ENCODE measurements at places on chromosomes 11 and 22.

- no peak for DNase-seq
Observed at GRCh38 chr11:63872800-63873197, 33.9 kb downstream of the MARK2 start.

DNA sequence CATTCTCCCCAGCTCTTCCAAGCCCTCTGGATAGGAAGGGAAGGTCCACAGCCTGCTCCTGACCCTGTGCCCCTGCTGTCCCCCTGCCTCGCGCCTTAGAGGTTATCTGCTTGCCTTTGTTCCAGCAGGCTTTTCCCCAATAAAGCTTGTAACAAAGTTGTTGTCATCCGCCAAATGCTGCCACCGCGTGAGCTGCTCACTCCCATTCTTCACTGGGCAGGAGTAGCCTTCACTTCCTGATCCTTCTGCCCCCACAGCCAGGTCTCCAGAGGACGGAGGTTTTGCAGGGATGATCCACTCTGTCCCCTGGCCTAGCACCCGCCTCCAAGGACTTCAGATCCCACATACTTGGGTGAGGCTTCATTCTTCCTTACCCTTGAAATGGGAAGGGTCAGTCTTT is 94.0 kb upstream of the RASSF10 start:
- DNase-seq = no peak

GRCh38 chr11:62013537-62014476 is 46.4 kb upstream of the FTH1 start:
- no peak for DNase-seq

GRCh38 chr11:19420868-19421533 is 180.3 kb upstream of the E2F8 start:
- DNase-seq = no peak

DNA sequence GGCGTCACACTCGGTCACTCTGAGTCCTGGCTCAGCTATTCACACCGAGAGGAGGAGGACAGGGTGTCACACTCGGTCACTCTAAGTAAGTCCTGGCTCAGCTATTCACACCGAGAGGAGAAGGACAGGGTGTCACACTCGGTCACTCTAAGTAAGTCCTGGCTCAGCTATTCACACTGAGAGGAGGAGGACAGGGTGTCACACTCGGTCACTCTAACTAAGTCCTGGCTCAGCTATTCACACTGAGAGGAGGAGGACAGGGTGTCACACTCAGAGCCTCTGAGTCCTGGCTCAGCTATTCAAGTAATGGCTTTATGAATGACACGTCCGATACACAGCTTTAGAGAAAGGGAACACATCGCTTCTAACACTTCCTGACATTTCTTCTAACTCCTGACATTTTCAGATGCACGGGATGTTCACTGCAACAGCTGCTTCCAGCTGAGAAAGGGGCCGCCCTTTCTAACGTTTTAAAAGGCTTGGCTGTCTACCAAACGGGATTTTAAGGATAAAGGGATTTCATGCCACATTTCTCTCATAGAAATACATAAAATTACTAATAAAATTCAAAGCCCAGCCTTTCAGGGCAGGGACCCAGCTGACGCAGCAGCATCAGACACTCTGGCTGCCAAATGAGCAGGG is 28.1 kb downstream of the DRD4 start:
- DNase-seq = no peak

GRCh38 chr11:34886609-34887008 is 29.6 kb downstream of the APIP start:
- DNase-seq = no peak

GRCh38 chr11:134449713-134450112 is 37.7 kb upstream of the B3GAT1 start:
- no peak for DNase-seq

DNA sequence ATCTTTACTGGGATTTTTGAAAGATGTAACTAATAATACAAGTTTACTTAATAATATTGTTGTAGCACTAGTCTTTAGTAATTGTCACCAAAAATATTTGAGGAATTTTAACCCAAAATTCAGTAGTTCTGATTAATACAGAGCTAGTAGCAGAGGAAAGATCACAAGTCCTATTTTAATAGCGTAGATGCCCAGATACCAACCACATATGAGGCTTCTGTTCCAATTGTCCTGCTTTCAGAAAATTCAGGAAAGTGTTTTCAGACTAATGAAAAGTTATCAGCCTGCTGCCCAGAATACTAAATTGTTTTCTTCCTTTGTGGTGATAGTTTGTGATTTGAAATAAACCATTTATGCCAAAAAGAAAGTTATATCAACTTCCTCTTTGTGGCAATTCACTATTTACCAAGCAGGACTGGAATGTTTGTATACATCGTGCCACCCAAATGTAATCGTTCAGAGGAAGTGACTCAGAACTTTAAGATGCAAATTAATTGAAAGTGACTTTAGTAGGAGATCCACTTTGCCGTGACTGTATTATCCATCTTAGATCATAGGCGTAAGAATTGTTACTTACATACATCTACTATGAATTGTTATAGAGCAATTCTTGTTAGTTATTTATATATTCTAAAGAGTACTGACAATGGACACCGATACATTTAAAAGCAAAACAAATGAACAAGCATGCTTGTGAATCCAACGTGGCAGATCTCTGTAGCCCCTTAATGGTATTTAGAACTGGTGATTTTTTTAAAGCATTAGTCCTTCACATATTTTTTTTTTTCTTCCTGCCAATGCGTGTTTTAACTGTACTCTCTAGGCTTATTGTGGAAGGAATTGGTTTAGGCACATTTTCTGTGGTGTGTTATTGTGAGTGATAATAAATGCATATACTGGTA is 231.0 kb downstream of the DDX10 start:
- no peak for DNase-seq

DNA sequence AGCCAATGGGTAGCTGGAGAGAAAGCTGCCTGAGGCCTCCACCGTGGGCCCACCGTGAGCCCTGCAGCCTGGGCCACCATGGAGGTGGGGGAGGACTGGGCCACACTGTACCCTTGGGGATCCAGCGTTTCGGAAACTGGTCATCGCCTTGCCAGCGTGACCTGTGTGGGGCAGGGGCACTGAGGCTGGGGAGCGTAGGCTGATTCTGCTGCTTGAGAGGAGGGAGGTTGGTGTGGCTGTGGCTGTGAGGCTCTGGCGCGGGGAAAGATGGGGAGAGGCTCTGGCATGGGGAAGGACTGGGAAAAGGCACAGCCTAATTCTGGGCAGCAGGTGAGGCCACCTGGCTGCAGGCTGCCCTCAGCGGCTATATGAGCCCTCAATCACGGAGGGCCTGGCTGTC is 12.6 kb upstream of the TTLL12 start:
- no peak for DNase-seq

- no peak for DNase-seq
Observed at GRCh38 chr11:16853266-16853665, 114.8 kb downstream of the C11orf58 start.

GRCh38 chr11:1232021-1232882 is 9.4 kb downstream of the MUC5B start:
- DNase-seq = no peak

DNA sequence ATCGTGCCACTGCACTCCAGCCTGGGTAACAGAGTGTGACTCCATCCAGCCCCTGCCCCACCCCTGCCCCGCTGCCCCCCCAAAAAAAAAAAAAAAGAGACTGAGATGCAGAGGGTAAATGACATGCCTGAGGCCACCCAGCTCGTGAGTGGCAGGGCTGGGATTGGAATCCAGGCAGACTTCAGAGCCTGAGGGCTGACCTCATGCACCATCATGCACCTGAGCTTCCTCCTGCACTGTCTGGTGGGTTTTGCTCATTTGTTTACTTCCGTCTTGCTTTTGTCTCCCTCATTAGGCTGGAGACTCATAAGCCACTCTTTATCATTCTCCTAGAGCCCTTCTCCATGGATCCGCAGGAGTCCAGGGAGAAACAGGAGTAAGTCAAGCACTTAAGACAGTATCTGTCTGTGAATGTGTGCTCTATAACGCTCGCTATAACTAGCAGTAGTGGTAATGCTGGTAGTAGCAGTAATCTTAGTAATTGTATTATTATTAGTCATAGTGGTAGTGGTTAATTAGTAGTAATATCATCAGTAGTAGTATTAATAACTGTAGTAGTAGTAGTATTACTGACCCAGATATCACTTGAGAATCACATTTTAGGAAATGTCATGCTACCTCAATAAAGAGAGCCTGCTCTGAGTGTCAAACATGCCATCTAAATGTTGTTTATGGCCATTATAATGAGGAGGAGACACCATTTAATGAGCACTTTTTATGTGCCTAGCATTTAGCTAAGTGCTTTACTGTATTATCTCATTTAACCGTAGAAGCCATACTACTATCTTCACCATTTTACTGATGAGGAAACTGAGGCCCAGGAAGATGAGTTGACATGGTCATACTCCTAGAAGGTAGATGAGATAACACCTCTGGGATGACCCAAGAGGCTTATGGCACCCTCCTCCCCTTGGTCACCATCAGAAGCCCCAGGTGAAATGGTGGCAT is 85.0 kb downstream of the NAT10 start:
- DNase-seq = no peak

- no peak for DNase-seq
Observed at GRCh38 chr11:91857179-91857578, 367.4 kb upstream of the FAT3 start.

DNA sequence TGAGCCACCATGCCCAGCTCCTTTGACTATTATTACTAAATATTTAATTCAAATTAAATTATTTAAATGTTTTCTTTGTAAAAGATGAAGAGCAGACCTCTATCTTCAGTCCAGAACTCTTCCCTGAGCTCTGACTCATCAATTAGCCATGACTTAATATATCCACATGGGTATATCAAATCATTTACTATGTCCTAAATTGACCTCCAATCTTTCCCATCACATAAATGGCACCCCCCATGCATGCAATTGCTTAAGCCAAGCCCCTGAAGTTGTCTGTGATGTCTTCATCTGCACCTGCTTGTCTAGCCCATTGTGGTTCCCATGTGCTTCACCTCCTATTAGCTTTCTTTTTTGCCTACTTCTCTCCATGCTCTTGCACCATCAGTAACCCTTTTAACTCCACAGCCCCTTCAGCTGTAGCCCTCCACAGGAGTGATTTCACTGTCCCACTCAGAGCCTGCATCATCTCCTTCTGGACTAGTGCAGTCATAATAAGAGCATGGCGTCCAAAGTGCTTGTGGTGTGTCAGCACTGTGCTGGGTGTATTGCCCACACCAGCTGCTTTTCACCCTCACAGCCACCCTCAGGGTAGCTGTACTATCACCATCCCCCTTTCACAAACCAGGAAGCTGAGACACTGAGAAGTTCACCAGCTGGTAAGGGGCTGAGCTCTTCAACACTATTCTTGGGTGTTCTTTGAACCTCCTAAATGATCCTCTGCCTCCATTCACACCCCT is 11.8 kb upstream of the THY1 start:
- no peak for DNase-seq

- DNase-seq = no peak
Observed at GRCh38 chr11:119691020-119691666, 37.9 kb downstream of the NECTIN1 start.

- no peak for DNase-seq
Observed at GRCh38 chr22:24696551-24697001, 77.9 kb downstream of the PIWIL3 start.

- no peak for DNase-seq
Observed at GRCh38 chr11:30447058-30447640, 124.2 kb downstream of the ARL14EP start.

DNA sequence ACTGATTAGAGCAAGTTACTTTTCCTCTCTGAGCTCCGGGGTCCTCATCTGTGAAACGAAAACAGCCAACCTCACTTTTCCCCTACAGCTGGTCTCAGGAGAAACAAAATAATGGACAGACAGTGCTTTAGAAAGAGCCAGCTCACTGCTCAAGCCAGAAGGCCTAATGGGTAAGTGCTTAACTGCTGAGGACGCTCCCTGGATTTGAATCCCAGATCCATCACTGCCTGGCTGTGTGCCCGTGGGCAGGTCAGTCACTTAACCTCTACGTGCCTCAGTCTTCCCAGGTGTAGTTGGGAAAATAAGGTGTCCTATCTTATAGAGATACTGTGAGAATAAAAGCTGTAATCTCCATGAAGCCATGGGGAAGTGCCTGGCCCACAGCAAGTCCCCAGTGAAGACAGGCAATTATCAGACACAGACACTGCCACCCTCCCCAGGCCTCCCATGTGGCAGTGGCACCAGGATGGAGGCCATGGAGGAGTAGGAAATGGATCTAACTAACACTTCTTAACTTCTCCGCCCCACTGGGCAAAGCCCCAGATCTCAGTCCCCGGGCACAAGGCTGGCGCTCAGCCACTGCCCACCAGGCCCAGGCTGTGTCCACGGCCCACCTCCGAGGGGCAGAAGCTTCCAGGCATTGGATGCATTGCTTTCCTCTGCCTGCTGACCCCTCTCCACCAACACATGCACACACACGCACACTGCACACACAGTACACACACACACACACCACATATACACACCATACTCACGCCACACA is 9.2 kb downstream of the TP53I11 start:
- DNase-seq = no peak

GRCh38 chr22:40006641-40007040 is 11.9 kb downstream of the FAM83F start:
- DNase-seq = no peak

All from stimulated activated CD4-positive, alpha-beta T cell treated with anti-CD3 and anti-CD28 coated beads, Interleukin-1b, Interleukin-23, amount 100 ng/mL, for 1 hour (primary cell).